ENCODE measurements at places on chromosomes 6 and 20. TPM values are rescaled to one million over a fixed set of nuclear protein-coding genes. Genes with fewer than 3 reads are reported as not detected.

The LY86 gene
- not detected for total RNA-seq

DNA sequence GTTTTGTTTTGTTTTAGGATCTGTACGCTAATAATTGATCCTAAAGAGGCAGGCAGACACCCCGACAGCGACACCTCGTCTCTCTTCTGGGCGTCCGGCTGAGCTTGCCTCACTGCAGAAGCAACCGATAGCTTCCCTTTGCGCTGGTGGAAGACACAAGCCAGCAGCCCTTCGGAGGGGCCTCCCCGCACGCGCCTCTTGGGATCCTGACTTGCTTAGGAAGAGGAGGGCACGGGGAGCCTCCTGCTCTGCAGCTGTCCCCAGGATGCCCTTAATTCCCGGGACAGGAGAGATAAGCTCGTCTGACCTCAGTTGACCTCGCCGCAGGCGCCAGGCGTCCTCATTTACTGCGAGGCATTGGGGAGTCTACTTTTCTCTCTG is 94.0 kb downstream of the CD83 start:
- no peak for DNase-seq

DNA sequence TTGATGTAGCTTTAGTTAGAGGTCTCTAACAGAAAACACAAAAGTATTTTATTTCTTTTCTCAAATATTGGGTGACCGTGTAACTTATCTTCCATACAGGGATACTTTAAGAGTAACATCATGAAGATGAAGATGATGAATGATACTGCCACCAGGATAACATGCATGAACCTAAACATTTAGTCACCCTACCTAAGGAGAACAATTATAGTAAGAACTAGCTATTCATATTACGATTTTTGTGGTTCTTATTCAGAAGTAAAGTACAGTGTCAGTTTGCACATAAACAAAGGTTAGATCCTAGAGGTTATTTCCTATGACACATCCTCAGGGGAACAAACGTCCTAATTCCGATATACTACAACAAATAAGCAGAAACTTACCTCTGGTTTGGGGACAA is 21.0 kb downstream of the CLDN20 start:
- DNase-seq: no peak

DNA sequence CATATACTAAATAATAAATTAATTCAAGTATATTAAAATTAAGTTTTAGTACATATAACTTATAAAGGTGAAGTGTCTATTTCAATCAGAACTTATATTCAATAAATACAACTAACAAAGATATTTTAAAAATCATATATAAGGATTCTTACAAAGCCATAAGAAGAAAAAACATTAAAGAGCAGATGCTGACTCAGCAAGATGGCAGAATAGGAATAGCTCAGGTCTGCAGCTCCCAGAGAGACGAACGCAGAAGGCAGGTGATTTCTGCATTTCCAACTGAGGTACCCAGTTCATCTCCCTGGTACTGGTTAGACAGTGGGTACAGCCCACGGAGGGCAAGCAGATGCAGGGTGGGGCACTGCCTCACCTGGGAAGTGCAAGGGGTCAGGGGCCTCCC is 811.1 kb downstream of the EYS start:
- no peak for DNase-seq

- DNase-seq: no peak
Measured at GRCh38 chr6:42378125-42378524, 73.6 kb downstream of the TRERF1 start.

The POU3F2 gene
- not detected for total RNA-seq

The NFS1 gene
- total RNA-seq: 37.7 TPM

- DNase-seq: no peak
Measured at GRCh38 chr20:45111799-45112471, 3.0 kb downstream of the WFDC5 start.

DNA sequence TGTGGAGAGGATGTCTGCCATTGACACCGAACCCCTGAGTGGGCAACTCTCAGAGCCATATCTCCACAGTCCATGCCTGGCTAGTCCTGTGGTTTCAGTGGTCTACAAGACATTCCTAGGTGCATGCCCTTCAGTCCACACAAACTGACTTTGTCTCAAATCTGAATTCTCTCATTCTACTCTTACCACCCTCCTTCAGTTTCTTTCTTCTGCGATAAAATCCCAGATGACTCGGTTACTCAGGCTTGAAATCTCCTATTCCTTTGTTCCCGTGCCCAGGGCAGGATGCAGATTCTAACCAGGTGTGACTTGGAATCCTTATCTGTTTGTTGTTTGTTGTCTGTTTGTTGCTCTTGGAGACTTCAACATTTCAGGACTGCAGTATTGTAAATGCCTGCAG is 9.3 kb downstream of the CDS2 start:
- peak; percentile 57 for DNase-seq

- DNase-seq: peak; percentile 76
Measured at GRCh38 chr20:32831982-32832381, 12.2 kb downstream of the MAPRE1 start.

GRCh38 chr6:161453558-161453957 is 179.7 kb upstream of the AGPAT4 start:
- DNase-seq: no peak

DNA sequence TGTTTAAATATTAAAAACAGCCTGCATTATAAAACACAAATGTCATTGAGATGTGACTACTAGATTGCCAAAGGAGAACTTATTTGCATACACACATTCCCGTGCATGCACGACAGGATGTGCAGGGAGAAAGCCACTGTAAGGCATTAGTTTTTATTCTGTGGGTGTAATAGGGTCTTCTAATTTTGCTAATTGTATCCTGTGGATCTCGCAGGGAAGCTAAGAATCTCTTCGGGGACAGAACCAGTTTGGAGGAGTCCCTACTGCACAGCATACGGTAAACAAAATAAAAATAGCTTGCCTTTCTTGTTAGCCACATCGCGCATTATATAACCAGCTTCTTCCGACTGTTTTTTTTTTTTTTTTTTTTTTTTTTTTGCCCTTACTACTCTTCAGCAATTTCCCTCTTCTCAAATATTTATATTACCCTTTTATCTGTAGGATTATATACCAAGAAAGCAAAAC is 2.0 kb downstream of the ATXN1 start:
- DNase-seq: peak; percentile 40

- no peak for DNase-seq
Measured at GRCh38 chr6:155549928-155550327, 94.3 kb upstream of the NOX3 start.

Data from renal cortical epithelial cell (primary cell).